ENCODE measurements at places on chromosomes 3 and 15.
A peak's percentile ranks its signal among the peaks of the same experiment; 100 is the strongest.

GRCh38 chr3:14147617-14148016 is 22.8 kb downstream of the TMEM43 start:
- no peak for DNase-seq

DNA sequence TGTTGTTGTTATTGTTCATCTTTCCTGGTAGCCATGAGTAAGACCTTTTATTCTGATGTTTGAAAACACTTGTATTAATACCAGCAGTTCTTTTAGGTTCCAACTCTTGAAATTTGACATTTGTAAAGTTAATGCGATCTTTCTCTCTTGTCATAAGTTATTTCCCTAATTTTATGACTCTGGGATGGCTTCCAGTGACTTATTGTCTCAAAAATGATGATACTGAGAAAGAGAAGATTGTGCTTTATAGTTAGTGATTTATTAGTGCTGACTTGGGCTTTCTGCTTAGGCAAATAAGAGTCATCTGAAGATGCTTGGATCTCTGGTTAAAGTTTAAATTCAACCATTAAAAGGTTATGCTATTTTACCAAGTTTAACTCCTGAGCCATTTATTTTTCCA is 715.2 kb downstream of the GRM7 start:
- no peak for DNase-seq

- DNase-seq, result no peak
Observed at GRCh38 chr3:46573701-46574100, 7.6 kb upstream of the LRRC2 start.

DNA sequence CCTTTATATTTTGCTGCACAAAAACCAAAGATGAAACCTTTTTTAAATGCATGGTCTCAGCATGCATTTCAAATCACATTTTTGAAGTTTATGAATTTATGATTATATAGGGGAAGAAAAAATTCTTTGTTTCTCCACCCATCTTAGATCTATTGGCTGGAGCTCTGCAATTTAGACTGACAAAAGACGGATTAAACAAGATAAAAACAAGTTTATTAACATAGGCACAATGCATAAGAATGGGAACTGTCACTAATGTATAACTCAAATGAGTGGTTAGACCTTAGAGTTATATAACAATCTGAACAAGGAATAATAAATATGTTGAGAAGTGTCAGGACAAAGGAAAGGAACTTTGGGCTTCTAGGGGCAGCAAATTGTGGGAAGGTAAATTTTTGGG is 132.5 kb downstream of the SERPINI1 start:
- no peak for DNase-seq

- no peak for DNase-seq
Observed at GRCh38 chr3:172043766-172044165, 4.4 kb downstream of the FNDC3B start.

GRCh38 chr3:42080453-42080872 is 10.7 kb upstream of the TRAK1 start:
- peak; percentile 61 for DNase-seq

GRCh38 chr3:104908761-104909160 is 457.9 kb upstream of the ALCAM start:
- DNase-seq, result no peak

GRCh38 chr15:99729920-99730319 is 3.3 kb downstream of the LYSMD4 start:
- DNase-seq, result peak; percentile 44

GRCh38 chr15:40878785-40879184 is 4.8 kb upstream of the RHOV start:
- DNase-seq, result peak; percentile 63

- DNase-seq, result no peak
Observed at GRCh38 chr3:148922467-148922866, 57.4 kb downstream of the CPA3 start.

DNA sequence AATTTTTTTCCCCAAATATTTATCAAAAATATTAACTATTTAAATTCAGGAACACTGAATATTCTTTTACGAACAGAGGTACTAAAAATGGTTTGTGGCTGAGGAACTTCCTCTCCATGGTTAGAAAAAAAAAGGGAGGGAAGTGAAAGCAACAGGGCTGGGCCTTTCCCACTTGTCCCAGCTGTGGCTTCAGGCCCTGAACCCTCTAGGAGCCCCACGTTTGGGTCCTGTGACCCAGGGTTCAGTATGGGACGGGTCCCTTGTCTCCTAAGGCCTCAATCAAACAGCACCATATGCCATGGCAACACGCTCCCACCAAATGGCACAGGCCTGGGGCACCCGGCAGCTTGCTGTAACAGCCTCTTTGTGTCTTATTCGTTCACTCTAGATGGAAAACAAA is 32.4 kb downstream of the POC1A start:
- DNase-seq, result no peak

DNA sequence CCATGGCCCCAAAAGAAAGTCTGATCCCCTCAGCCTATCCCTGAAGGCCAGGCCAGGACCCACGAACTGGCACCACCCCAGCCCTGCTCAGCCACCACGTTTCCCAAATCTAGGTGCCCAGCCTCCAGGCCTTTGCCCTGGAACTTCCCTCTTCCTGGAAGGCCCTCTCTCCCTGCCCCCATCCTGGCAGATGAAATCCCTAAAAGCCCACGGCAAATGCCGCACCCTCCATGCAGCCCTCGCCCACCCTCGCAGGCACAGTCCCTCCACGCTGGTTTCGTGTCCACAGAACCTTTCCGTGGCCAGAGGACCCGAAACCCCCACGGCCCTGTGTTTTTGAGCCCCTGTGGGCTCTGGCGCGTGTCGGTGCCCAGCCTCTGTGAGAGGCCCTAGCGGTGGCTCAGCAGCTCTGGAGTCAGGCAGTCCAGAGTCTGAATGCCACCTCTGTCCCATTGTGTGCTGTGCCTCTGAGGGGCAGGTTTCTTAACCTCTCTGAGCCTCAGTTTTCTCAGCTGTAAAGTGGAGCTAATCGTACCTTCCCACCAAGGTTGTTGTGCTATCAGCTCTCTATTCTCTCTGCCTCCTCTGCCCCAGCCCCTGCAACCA is 138.5 kb upstream of the IQSEC1 start:
- DNase-seq, result no peak

DNA sequence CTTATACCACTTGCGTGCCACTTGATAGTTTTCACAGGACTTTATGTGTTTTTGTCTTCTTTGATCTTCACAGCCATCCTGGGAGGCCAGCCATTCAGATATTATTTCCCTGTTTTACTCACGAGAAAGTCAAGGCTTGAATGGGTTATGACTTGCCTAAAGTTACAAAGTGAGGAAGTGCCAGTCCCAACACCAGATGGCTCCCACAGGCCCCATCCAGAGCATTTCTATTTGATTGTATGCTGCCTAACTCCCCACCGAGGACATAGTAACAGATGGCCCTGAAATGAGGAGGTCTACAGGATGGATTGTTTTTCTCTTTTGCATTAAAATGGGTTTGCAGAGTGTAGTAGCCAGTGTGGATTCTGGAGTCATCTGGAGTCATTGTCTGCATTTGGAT is 74.5 kb downstream of the SPTSSB start:
- DNase-seq, result no peak

DNA sequence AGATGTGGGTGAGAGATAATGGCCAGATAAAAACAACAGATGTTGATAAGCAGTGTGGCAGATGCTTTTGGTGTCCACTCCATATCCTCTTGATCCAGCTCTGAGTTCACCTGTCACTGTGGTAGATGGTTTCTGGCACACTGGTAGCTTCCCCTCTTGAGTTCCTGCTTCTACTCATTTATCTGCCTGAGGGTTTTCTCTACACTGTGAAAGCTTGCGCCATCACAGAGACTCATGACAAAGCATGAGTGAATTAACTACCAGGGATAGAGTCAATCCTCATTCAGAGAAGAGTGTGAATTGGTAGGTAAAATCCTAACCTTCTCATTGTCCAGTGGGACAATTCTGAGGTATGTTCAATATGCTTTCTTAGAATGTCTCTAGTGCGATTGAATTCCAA is 50.0 kb upstream of the ARHGEF26 start:
- DNase-seq, result no peak

GRCh38 chr3:171442184-171442583 is 18.0 kb downstream of the TNIK start:
- no peak for DNase-seq

- no peak for DNase-seq
Observed at GRCh38 chr3:13728487-13728886, 151.4 kb downstream of the WNT7A start.

- DNase-seq, result peak; percentile 58
Observed at GRCh38 chr3:190696777-190697501, 165.6 kb downstream of the GMNC start.

DNA sequence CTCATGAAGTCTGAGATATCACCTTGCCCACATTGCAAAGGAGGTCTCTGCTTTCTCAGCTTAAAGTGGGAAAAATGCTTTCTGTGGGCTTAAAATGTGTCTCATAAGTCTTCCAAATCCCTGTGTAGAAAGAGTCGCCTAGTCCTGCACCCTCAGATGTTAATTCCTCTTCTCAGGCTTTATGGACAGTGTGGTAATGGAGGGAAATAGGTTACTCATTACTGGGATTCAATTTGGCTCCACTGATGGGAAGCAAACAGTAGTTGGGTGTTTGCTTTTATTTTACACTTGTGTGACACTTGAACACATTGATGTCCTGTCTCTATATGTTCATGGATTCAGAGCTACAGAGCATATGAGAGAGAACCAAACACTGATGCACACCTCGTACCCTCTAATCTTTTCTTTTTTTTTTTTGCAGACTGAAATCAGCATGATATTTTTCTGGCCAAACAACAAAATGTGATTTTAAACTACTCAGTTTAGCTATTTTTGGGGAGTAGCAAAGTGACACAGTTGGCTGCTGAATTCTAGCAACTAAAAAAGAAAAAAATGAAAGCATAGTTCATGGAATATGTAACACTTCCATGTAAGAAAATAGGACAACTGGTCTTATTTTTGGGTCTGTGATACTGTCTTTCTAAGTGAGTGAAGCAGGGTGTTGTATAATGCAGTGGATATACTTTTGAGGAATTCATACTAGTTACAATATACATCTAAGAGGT is 8.6 kb downstream of the PTPRG start:
- no peak for DNase-seq

- DNase-seq, result no peak
Observed at GRCh38 chr3:81289676-81290075, 471.8 kb downstream of the GBE1 start.

GRCh38 chr3:61520966-61521628 is 40.3 kb upstream of the PTPRG start:
- DNase-seq, result no peak

- DNase-seq, result no peak
Observed at GRCh38 chr15:77014132-77015081, 19.5 kb downstream of the PSTPIP1 start.

DNA sequence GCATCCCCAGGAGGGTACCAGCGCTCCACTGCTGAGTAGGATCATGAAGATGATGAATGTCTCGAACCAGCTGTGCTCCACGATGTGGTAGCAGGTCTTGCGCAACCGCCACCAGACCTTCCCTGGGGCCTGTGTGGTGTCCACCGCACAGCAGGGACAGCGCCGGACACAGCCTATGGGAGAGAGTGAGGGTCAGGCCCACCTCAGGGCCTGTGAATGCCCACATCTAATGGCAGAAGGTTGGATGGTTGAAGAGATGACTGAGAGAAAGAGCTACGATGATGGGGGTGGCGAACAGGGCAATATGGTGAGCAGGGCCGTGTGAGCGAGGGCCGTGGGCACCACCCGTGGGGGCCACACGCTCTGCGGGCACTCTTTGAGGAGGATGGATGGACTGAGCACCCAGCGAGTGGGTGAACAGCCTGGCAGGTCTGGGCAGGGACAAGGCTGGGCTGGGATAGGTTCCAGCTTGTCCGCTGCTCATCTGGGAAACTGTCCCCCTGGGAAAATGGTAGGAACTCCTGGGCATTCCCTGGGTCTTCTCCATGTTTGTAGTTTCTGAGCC is 74.1 kb downstream of the SCN5A start:
- peak; percentile 1 for DNase-seq

GRCh38 chr3:136852180-136852579 is 9.8 kb upstream of the NCK1 start:
- DNase-seq, result no peak

DNA sequence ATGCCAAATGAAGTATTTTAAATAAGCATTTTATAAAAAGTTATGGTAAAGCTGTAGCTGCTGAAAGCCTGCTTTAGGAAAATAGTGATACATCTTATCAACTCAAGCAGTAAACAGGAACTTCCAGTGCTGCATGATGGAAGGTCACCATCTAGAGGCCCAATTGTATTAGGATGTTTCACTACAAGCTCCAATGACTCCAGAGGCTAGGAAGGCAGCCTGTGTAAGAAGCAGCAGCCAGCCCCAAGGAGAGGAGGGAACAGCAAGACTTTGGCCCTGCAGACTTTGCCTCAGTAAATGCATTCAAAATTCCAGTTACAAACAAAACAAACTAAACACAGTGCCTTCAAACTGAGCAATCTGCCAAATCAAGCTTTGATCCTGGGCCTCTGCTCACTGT is 32.1 kb downstream of the ILDR1 start:
- peak; percentile 47 for DNase-seq

- no peak for DNase-seq
Observed at GRCh38 chr15:57767481-57767880, 61.0 kb downstream of the POLR2M start.

GRCh38 chr3:73697020-73697419 is 72.3 kb upstream of the PDZRN3 start:
- DNase-seq, result no peak

DNA sequence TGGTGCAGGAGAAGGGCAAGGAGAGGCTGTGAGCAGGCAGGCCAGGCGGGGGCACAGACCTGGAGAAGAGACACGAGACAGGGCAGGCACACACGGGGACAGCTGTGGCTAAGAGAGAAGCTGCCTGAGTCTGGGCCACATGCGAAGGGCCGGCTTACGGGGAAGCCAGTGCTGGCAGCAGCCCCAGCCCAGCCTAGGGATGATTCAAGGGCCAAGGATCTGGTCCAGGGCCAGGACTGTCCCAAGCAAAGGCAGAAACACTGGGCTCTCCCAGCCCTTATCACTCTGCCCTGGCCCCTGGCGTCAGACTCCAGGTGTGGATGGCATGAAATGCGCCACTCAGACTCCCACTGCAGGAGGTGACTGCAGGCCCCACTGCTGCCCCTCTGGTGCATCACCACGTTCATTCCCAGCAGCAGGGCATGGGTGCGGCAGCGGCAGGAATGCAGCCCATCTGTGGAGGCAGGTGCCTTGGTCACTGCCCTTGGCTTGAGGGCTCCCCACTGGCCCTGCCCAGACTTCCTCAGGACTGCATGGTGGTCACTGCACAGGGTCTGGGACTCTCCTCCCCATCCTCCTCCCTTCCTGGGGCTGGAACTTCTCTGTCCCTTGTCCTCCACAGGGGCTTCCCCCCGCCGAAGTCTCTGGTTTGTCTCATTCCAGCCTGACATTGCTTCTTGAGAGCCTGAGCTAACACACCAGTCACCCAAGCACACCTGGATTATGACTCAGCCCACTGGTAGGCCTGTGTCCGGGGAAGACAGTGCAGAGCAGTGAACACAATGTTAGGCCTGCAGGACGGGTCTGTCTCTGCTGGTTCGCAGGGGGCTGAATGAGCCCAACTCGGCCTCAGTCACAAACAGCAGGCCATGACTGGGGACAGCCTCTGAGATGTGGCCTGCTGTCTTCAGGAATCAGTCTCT is 69.3 kb downstream of the TBC1D2B start:
- DNase-seq, result no peak

Measured in hepatocyte (in vitro differentiated cells).